ENCODE measurements at places on chromosomes 3 and 15.
A peak's percentile ranks its signal among the peaks of the same experiment; 100 is the strongest.

DNA sequence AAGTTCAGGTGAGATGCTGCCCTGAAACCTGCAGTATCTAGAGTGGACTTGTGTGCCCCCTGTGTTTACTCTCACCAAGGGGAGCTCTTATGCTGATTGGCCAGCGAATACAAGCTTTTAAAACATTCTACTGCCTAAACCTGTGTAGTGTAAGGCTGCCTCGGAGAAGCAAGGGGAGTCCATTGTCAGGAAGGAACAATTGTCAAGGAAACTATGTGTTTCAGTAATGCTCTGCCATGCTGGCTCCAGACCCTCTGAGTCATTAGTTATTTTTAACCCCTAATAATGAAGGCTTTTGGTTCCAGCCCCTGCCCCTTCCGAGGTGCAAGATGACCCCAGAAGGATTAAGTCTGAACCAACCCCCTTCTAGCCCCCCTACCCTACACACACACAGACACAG is 66.1 kb upstream of the CHMP2B start:
- DNase-seq, result no peak

DNA sequence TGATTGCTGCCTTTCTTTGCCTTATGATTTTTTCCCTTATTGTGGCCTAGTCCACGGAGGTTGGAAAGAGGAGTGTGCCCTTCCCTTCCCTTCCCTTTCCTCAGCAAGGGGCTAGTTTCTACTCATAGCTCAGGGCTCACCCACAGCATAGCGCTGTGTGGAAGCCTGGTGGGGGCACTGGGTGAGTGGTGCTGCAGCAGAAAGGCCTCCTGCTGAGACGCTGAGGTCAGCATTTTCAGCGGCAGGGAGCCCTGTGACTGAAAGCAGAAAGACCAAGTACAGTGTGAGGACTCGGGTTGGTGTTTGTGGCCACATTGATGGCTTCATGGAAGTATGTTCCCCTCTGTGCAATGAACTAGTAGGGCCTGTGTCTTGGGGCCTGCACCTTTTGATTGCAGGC is 21.9 kb downstream of the CACNA1D start:
- DNase-seq, result no peak

DNA sequence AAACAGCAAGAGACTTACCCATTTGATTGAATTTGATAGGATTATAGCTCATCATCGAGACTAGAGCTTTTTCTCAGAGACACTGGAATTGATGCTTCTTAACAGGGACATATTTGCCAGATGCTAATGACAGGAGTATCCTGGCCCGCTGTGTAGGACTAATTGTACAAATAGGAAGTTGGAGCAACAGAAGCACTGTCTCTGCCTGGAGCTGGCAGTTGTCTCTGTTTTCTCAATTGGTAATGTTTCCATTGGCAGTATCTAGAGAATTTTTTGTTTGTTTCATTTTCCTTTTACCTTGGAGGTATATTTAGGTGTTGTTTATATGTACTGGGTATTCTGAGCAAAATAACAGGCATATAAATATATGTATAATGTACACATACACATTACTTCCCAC is 8.9 kb upstream of the PCOLCE2 start:
- DNase-seq, result no peak

- peak; percentile 54 for DNase-seq
Measured at GRCh38 chr3:54891540-54891897, 36.3 kb downstream of the LRTM1 start.

- no peak for DNase-seq
Measured at GRCh38 chr15:68405378-68406250, 26.3 kb downstream of the ITGA11 start.

GRCh38 chr15:88048237-88048636 is 208.3 kb downstream of the NTRK3 start:
- no peak for DNase-seq

DNA sequence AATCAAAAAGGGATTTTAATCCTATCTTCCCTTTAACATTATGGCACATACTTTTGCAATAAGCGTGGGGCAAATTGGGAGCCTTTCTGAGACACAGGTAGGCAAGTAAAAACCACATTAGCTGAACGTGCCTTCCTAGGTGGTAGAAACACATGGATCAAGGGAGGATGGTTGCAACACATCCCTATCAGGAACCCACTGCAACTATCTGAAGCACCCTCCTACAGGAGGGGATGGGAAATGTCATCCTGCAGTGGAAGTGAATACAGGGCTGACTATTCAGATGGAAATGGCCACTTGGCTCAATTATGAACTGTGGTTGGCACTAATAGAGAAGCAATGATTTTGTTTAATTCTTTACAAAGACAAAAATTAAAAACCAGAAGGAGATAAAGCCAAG is 826.3 kb downstream of the FHIT start:
- DNase-seq, result no peak

- DNase-seq, result no peak
Measured at GRCh38 chr15:61530769-61531168, 301.7 kb upstream of the RORA start.

DNA sequence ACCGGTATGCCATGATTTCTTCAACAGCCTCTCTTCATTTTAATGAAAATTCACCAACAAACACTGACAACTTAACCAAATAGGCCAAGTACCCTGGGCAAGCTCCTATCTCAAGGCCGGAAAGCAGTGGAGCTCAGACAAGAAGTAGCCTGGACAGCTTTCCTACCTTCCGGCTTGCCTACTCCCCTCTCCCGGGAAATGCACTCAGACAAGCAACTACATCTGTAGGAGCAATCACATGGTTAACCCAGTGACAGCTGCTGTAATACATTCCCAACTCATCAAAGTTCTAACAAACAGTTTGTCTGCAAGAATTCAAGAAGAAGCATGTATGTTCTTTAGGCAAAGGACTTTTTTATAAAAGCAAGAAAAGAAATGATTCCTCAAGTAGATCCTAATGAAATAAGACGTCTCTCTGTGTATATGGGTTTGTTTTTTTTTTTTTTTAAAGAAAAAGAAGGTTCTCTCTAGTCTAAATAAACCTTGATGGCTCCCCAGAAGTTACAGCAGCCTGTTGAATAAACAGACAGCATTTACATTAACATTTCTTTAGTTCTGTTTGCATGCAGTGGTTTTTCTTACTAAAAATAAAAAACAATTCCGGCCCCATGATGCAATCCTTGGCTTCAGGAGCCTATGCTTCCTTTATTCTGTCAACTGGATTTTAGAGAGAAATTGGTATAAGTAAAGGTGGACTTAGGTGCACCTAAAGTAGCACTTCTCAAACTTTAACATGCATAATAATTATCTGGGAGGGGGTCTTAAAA is 278.7 kb downstream of the NEK10 start:
- DNase-seq, result no peak

DNA sequence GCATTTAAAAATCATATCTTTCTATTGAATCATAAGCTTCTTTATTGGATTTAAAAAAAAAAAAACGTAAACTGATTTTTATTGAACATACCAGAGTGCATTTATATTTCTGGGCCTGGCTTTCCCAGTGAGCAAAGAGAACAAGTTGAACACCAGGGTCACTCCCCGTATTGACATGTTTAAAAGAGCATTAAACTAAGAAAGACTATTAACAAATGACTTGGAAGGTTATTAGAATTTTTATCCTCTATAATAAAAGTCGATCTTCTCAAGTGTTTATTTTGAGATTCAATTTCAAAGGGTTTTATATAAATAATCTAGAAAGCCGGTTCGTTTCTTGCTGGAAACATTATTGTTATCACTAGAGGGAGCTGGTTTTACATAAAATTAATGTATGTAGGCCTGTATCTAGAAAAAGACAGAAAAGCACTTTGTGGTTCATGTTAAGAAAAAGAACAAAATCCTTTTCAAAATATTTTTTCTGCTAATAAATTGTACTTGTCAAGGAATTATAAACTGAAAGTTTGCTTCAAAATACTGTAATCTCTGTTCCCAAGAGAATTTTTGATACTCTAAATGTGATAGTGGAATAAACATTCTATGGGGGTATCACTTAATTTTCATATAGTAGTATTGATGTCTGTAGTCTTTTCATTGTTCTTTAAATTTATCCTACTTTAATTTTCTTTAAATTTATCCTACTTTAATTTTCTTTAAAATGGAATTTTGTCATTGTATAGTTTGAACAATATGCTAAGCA is 321.8 kb upstream of the MME start:
- no peak for DNase-seq

- DNase-seq, result no peak
Measured at GRCh38 chr15:23073890-23074646, 34.7 kb upstream of the TUBGCP5 start.

DNA sequence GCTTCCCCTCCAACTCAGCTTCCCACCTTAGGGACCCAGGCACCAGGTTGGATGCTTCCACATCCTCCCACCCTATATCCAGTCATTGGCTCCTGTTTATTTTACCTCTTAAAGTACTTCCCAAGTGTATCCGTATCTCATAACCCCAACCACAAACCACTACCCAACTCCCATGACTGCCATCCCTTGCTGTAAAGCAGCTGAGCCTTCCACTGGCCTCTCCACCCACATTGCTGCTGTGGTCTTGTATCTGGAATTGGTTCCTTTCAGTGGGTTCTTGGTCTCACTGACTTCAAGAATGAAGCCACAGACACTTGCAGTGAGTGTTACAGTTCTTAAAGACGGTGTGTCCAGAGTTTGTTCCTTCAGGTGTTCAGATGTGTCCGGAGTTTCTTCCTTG is 79.8 kb upstream of the HRH1 start:
- DNase-seq, result no peak

GRCh38 chr3:40701016-40701588 is 176.3 kb downstream of the ZNF621 start:
- DNase-seq, result no peak

- DNase-seq, result no peak
Measured at GRCh38 chr3:62823461-62824050, 51.7 kb downstream of the CADPS start.

GRCh38 chr3:31911643-31912042 is 69.4 kb downstream of the OSBPL10 start:
- DNase-seq, result no peak

- no peak for DNase-seq
Measured at GRCh38 chr15:41573396-41573795, 14.4 kb downstream of the TYRO3 start.

DNA sequence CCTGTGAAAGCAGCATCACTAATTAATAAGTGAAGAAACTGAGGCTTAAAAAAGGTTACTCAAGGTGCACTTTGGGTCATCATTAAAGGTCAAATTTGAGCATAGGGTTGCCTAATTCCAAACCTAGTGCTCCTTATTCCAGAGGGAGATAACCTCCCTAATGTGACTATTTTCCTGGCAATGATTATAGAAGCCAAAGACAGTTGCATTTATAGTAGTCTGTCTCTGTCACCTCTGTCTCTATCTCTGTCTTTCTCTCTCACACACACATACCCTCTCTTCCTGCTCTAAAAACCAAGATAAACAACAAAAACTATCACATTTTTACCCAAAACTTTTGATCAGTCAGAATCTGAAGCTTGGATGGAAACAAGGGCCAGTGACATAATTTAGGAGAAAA is 172.0 kb upstream of the LMCD1 start:
- no peak for DNase-seq

DNA sequence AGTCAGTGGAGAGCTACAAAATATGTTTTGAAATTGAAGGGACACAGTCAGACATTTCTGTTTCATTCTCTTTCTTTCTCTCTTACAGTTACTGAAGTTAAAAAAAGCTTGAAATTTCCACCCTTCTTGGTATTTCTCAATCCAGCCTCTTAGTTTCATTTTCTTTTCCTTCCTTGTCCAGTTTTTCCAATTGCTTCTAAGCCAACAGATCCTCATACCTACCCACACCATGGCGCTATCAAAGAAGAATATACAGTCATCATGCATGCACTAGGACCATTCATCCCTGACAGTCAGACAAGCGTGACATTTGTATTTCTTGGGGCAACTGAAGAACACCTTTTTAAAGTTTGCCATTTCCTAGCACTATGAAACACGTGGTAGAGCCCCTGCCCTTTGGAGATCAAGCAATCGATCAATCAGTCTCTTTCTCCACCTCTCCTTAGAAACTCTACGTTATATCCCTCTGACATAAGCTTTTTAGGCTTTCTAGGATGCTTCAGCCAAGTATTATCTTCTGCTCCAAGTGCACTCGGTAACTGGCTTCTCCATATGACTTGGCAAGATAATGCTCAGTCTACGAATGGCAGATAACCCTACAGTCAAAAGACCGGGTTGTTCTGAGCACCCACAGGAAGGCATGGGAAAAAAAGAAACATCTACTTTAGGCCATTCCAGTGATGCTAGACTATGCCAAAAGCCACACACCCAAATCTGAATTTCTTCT is 65.4 kb downstream of the FBN1 start:
- no peak for DNase-seq

GRCh38 chr3:49283997-49284396 is 7.0 kb upstream of the C3orf62 start:
- DNase-seq, result no peak

- no peak for DNase-seq
Measured at GRCh38 chr3:100602506-100603444, 6.6 kb upstream of the ADGRG7 start.
